ENCODE measurements at places on chromosomes 5 and 9. TPM values are rescaled to one million over a fixed set of nuclear protein-coding genes. Genes with fewer than 3 reads are reported as not detected.

Gene RAD17
- polyA plus RNA-seq = 42.5 TPM

- no peak for DNase-seq
Measured at GRCh38 chr5:98099448-98100105, 673.9 kb upstream of the RGMB start.

Gene DPP7
- 15.5 TPM for polyA plus RNA-seq

GRCh38 chr5:33210978-33211377 is 229.8 kb upstream of the TARS1 start:
- no peak for DNase-seq

DNA sequence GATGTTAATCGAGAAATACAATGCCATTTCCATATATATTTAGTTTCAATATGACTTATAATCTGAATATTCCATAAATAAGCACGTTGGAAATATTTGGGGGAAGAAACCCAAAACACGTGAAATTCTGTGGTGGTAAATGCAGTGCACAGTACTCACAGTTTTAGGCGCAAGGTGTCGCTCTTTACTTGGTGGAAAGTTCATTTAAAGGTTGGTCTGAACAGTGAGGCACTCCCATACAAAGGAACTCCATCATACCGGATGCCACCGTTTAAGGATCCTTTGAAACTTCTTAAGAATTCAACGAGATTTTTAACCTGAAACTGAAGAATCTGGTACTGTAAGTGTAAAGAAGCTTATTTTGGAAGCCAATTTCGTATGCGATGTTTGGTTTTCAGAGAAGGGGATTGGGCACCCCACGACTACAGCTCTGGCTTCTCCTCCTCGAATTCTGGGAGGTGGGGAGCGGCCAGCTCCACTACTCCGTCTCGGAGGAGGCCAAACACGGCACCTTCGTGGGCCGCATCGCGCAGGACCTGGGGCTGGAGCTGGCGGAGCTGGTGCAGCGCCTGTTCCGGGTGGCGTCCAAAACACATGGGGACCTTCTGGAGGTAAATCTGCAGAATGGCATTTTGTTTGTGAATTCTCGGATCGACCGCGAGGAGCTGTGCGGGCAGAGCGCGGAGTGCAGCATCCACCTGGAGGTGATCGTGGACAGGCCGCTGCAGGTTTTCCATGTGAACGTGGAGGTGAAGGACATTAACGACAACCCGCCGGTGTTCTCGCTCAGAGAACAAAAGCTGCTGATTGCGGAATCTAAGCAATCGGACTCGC is at the start of gene PCDHA11:
Gene PCDHA11, plus strand, starts transcription at position 237 of the 834 bp plus-strand sequence. Its CDS starts 147 bp downstream, at position 384.
- DNase-seq = no peak

DNA sequence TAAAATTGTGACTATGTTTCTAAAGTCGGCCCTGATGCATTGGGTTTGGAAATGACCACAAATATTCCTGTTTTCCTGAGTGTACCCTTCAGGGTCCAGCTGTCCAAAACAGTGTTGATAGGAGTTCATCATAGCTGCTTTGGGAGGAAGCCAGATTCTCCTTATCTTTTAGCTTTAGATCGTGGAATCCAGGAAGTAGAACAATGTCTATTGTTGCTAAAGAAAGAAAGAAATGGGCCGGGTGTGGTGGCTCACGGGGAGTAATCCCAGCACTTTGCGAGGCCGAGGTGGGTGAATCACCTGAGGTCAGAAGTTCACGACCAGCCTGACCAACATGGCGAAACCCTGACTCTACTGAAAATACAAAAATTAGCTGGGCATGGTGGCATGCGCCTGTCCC is 9.5 kb downstream of the CAVIN4 start:
- DNase-seq = no peak

GRCh38 chr5:88727705-88728313 is 155.2 kb downstream of the MEF2C start:
- no peak for DNase-seq

GRCh38 chr5:74665273-74665672 is 19.8 kb upstream of the HEXB start:
- no peak for DNase-seq

- no peak for DNase-seq
Measured at GRCh38 chr5:130762031-130762430, 403.0 kb downstream of the HINT1 start.

Gene PCDHB8
- 3.8 TPM for polyA plus RNA-seq

Measured in right renal pelvis (tissue), 4 donors.